Right atrium auricular region (tissue), 2 donors: ENCODE measurements at places on chromosomes 5 and 9.

DNA sequence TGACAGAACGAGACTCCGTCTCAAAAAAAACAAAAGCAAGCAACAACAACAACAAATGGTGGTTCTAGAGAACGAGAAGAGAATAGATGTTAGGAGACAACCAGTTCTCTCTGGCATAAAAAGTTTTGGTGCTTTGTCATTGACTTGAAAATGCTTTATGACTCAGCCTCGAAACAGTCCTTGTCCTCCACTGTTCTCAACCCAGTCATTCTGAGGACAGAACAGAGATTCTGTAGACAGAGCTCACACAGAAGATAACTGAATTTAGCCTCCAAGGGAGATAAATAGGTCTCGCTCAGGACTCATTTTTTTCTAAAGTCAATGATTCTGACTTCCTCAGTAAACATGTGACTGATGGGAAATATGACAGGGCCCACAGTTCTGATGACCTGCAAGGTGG, 76.0 kb upstream of the FSTL4 start:
- H3K4me3 ChIP-seq: no peak overlapping the region
- H3K27ac ChIP-seq: no peak overlapping the region
- H3K4me1 ChIP-seq: no peaks in the 10 kb centered on the region

GRCh38 chr9:136095070-136096058, at the start of gene NACC2:
Gene NACC2 (minus strand): TSS chr9:136095289. CDS start chr9:136050521, 44,768 bp downstream.
- H3K27me3 ChIP-seq: no peaks in the 10 kb centered on the region
- no peak for DNase-seq
- peaks cover 59% of the 10 kb centered on the region for H3K4me1 ChIP-seq
- H3K4me3 ChIP-seq: peak within 1 kb of the TSS; percentile 91

GRCh38 chr5:154520861-154521453, 42.9 kb upstream of the HAND1 start:
- H3K27ac ChIP-seq: no peak overlapping the region
- H3K4me3 ChIP-seq: no peak overlapping the region
- DNase-seq: no peak
- no peaks in the 10 kb centered on the region for H3K36me3 ChIP-seq
- no peaks in the 10 kb centered on the region for H3K27me3 ChIP-seq
- H3K4me1 ChIP-seq: no peaks in the 10 kb centered on the region

- no peak for DNase-seq
- H3K4me3 ChIP-seq: no peak overlapping the region
- H3K36me3 ChIP-seq: no peaks in the 10 kb centered on the region
- no peaks in the 10 kb centered on the region for H3K27me3 ChIP-seq
Measured at GRCh38 chr9:108056805-108057386, 567.3 kb upstream of the KLF4 start.

- H3K4me3 ChIP-seq: no peak overlapping the region
- no peak for DNase-seq
- no peaks in the 10 kb centered on the region for H3K27me3 ChIP-seq
- H3K4me1 ChIP-seq: no peaks in the 10 kb centered on the region
- H3K27ac ChIP-seq: no peak overlapping the region
Measured at GRCh38 chr9:26043431-26043830, 365.2 kb upstream of the TUSC1 start.

DNA sequence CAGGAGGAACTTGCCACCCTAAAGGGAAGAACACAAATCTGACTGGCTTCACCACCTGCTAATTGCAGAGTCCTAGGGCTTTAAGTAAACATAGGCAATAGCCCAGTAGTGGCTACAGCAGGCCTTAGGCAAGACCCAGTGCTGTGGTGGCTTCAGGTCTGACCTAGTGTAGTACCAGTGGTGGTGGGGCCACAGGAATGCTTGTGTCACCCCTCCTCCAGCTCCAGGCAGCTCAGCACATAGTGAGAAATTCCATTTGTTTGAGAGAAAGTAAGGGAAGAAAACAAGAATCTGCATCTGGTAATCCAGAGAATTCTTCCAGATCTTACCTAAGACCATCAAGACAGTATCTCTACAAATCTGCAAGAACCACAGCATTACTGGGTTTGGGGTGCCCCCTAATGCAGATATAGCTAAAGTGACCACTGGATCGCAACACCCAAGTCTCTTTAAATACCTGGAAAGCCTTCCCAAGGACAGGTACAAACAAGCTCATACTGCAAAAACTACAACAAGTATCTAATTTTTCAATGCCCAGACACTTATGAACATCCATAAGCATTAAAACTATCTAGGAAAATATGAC, 102.6 kb upstream of the TRPM3 start:
- H3K36me3 ChIP-seq: no peaks in the 10 kb centered on the region
- no peaks in the 10 kb centered on the region for H3K27me3 ChIP-seq
- H3K4me3 ChIP-seq: no peak overlapping the region
- no peak for DNase-seq
- no peak overlapping the region for H3K27ac ChIP-seq

DNA sequence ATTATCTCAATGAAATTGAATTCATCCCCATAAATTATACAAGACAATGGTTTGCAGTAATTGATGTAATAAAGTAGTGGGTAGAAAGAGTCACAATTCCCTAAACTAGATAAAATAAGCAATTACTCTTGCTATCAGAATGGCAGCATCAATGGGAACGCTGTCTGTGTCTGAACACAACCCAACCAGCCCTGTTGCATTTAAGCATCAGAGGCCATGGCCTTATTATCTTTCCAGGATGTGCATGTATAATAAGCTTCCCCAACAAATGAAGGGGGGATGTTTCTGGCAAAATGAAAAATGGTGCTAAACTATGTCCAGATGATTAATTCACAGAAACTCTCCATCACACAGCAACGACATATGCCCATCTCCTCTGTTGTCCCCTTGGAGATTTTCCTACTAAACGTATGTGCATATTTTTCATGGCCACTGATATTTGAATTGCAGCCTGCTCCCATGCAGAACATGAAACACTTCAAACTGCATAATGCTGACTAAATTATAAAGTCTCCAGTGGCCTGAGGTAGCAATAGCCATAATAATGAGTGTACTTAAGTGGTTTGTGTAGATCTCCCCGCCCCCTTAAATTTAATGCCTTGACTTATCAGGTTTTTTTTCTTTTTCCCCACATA, 306.9 kb upstream of the ADAMTS16 start:
- H3K36me3 ChIP-seq: no peaks in the 10 kb centered on the region
- no peak overlapping the region for H3K4me3 ChIP-seq
- H3K4me1 ChIP-seq: no peaks in the 10 kb centered on the region

DNA sequence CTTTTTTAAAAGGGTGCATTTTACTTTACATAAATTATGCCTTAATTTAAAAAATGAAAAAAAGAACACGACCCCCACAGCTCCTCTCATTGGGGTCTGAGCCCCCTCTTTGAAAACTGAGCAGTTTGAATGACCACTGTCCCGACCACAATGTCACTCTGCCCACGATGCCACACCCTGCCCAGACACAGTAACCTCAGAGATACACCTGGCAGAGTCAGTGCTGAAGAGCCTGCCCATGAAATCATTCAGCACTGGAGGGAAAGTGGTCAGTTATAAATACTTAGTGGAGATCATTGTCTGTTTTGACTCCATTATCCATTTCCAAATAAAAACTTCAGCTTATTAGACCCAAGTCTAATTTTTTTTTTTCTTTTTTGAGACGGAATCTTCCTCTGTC, 49.3 kb downstream of the DNAJC21 start:
- H3K36me3 ChIP-seq: no peaks in the 10 kb centered on the region
- H3K27me3 ChIP-seq: no peaks in the 10 kb centered on the region
- DNase-seq: no peak
- no peak overlapping the region for H3K4me3 ChIP-seq
- H3K4me1 ChIP-seq: no peaks in the 10 kb centered on the region
- no peak overlapping the region for H3K27ac ChIP-seq

DNA sequence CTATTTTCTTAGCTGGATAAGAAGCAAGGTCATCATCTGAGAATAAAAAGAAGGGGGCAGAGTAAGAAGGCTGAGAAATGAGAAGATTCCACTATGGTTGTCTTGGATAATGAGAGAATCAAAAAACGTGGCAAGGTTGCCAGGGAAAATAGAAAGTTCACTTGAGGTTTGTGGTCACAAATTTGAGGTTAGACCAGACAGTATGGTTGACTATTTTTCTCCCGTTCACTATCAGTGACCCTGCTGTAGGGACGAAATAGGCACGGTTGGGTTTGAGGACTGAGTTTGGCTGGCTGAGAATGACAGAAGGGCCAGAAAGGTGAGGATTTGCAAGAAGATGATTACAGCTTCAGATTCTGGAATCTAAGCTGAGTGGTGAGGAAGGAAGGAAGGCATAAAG, 266.0 kb upstream of the ZNF462 start:
- H3K27me3 ChIP-seq: no peaks in the 10 kb centered on the region
- H3K36me3 ChIP-seq: no peaks in the 10 kb centered on the region
- H3K27ac ChIP-seq: no peak overlapping the region
- DNase-seq: no peak
- H3K4me3 ChIP-seq: no peak overlapping the region
- no peaks in the 10 kb centered on the region for H3K4me1 ChIP-seq

DNA sequence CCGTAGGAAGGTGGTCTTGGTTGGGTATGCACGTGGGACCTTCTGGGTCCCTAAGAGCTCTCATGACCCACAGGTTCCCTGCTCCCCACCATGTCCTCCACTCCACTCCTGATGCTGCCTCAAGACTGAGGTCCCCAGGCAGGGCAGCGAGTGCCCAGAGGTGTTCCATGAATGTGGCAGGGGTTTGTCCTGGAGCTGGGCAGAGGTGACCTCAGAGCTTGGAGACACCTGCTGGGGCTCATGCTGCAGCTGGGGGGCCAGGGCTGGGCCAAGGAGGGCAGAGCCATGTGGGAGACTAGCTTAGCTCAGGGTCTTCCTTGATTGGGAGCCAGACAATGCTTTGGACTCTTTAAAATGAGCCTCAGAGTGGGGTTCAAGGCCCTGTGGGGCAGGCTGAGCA, 74.0 kb upstream of the PITX1 start:
- H3K36me3 ChIP-seq: no peaks in the 10 kb centered on the region
- DNase-seq: no peak
- H3K27ac ChIP-seq: no peak overlapping the region
- H3K27me3 ChIP-seq: no peaks in the 10 kb centered on the region

GRCh38 chr9:13809401-13809800, 504.5 kb downstream of the NFIB start:
- H3K27ac ChIP-seq: no peak overlapping the region
- no peak overlapping the region for H3K4me3 ChIP-seq
- no peaks in the 10 kb centered on the region for H3K27me3 ChIP-seq
- no peaks in the 10 kb centered on the region for H3K4me1 ChIP-seq
- no peaks in the 10 kb centered on the region for H3K36me3 ChIP-seq

- peak overlapping the region; percentile 64 for H3K27ac ChIP-seq
- no peaks in the 10 kb centered on the region for H3K4me1 ChIP-seq
- no peak for DNase-seq
- no peak overlapping the region for H3K4me3 ChIP-seq
Measured at GRCh38 chr9:121720311-121721057, 69.0 kb downstream of the DAB2IP start.

- no peak overlapping the region for H3K27ac ChIP-seq
- H3K4me1 ChIP-seq: no peaks in the 10 kb centered on the region
- no peaks in the 10 kb centered on the region for H3K36me3 ChIP-seq
- H3K27me3 ChIP-seq: no peaks in the 10 kb centered on the region
- no peak overlapping the region for H3K4me3 ChIP-seq
- DNase-seq: no peak
Measured at GRCh38 chr5:171272996-171273970, 35.8 kb upstream of the TLX3 start.

- no peaks in the 10 kb centered on the region for H3K4me1 ChIP-seq
- H3K36me3 ChIP-seq: peaks cover 33% of the 10 kb centered on the region
- peak overlapping the region; percentile 91 for H3K27ac ChIP-seq
- DNase-seq: no peak
- no peaks in the 10 kb centered on the region for H3K27me3 ChIP-seq
Measured at GRCh38 chr9:33043671-33044070, 18.6 kb downstream of the DNAJA1 start.

DNA sequence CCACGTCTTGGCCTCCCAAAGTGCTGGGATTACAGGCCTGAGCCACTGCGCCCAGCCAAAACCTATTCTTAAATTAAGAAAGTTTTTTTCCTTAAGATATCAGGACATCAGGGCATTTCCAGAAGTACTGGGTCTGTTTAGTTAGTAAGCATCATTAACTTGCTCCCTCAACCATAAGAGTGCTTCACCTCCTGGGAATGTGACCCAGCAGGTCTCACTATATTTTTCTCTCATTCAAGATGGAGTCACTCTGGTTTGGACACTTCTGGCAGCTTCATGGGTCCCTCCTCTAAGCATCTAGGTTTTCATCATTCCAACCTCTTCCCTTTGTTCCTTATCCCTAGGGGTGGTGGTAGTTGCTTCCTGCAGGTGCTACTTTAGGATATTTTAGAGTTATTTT, 10.3 kb upstream of the BRD3OS start:
- H3K27me3 ChIP-seq: no peaks in the 10 kb centered on the region
- no peak overlapping the region for H3K4me3 ChIP-seq
- H3K4me1 ChIP-seq: no peaks in the 10 kb centered on the region
- DNase-seq: no peak

- no peaks in the 10 kb centered on the region for H3K4me1 ChIP-seq
- no peaks in the 10 kb centered on the region for H3K27me3 ChIP-seq
- no peaks in the 10 kb centered on the region for H3K36me3 ChIP-seq
- H3K4me3 ChIP-seq: peak overlapping the region; percentile 89
- peak; percentile 76 for DNase-seq
Measured at GRCh38 chr5:108381350-108381953, 446 bp downstream of the FBXL17 start.

DNA sequence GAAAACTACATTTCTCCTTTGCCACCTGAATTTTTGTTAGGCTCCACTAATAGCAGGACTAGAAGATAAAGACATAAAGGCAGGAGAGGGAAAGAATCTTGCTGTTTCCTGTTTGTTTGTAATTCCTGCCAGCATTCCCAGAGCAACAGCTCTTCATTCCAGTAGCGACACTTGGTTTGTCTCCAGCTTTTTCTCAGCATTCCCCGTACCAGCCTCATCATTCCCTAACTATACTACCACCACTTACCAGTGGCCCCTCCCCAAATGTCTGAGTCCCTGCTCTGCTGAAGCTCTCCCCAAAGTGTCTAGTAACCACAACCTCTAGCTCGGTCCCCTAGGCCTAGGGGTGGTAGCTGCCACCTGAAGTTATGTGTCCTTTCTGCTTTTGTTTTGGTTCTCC, 18.6 kb downstream of the CETN3 start:
- H3K4me3 ChIP-seq: no peak overlapping the region
- H3K27ac ChIP-seq: no peak overlapping the region
- no peaks in the 10 kb centered on the region for H3K4me1 ChIP-seq
- H3K27me3 ChIP-seq: no peaks in the 10 kb centered on the region
- DNase-seq: no peak
